ENCODE measurements at places on chromosomes 11 and 22. TPM values are rescaled to one million over a fixed set of nuclear protein-coding genes. Genes with fewer than 3 reads are reported as not detected.

MUC15 gene
- not detected for total RNA-seq

RAB38 gene
- 0.81 TPM for total RNA-seq

MS4A2 gene
- total RNA-seq, result not detected

HPX gene
- total RNA-seq, result 0.41 TPM

PTPN5 gene
- total RNA-seq, result not detected

DEFB131B gene
- total RNA-seq, result not detected

OR6T1 gene
- not detected for total RNA-seq

INS gene
- not detected for total RNA-seq

GLYATL1B gene
- not detected for total RNA-seq

MUC5AC gene
- 1.5 TPM for total RNA-seq

TOLLIP gene
- 34.2 TPM for total RNA-seq

CALCA gene
- total RNA-seq, result not detected

ANKK1 gene
- total RNA-seq, result not detected

POU2AF1 gene
- not detected for total RNA-seq

CYP2D6 gene
- total RNA-seq, result 0.61 TPM

TRIM6 gene
- 9.7 TPM for total RNA-seq

TRIM51 gene
- not detected for total RNA-seq

UPK3A gene
- total RNA-seq, result not detected

RASD2 gene
- 0.80 TPM for total RNA-seq

OR5B21 gene
- not detected for total RNA-seq

FIBIN gene
- total RNA-seq, result not detected

ANO5 gene
- total RNA-seq, result 1.6 TPM

DUSP8 gene
- total RNA-seq, result 1.6 TPM

CHADL gene
- total RNA-seq, result not detected

Measured in A549 treated with GW870086 at 1 μM for 4 hours (cell line).